Activated naive CD4-positive, alpha-beta T cell treated with Interleukin-2 at 50 U/mL for 16 hours (primary cell): ENCODE measurements at places on chromosomes 3 and 15.

DNA sequence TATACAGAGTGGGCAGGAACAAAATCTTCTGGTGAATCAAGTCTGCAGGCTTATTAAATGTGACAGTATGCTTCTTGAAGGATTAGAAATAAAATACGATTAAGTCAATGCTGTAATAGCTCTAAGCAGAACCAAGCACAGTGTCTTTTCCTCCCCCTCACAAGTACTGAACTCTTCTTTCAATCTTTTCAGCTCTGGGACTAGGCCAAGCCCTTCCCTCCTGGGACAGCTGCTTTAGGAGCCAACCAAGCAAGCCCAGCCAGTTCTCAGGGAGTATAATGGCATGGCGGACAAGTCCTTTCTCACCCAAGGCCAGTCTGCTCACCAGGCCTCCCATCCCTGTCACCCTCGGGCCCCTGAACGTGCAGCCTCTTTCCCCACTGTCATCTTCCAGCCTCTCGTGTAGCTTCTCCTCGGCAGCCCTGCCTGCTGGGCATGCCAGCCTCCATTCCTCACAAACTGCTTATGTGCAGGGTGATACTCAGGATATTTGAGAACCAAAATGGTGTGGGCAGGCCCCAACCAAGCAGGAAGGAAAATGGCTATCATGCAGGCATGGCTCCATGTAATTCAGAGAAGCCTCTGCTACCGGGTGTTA, 8.4 kb upstream of the PPP1R2 start:
- DNase-seq: no peak

- DNase-seq: no peak
These were observed 8.5 kb upstream of the PIAS1 start for GRCh38 chr15:68045289-68046265.

DNA sequence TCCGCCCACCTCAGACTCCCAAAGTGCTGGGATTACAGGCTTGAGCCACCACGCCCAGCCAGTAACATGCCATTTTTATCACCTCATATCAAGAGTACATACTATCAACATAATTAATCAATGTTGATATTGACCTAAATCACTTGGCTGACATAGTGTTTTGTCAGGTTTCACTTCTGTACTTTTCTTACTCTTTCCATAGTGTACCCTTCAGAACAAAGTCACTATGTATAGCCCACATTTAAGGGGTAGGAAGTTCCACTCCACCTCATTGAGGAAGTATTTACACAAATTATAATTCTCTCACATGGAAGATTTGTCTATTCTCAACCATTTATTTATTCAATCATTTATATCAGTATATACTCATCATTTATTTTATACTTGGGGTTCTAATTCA, 145.2 kb downstream of the STAG1 start:
- no peak for DNase-seq

GRCh38 chr3:1787094-1787493, 311.6 kb upstream of the CNTN4 start:
- DNase-seq: no peak

GRCh38 chr3:71524672-71525071, 58.9 kb downstream of the FOXP1 start:
- DNase-seq: no peak

- DNase-seq: no peak
These were observed 48.3 kb upstream of the ACP3 start for GRCh38 chr3:132268956-132269355.

DNA sequence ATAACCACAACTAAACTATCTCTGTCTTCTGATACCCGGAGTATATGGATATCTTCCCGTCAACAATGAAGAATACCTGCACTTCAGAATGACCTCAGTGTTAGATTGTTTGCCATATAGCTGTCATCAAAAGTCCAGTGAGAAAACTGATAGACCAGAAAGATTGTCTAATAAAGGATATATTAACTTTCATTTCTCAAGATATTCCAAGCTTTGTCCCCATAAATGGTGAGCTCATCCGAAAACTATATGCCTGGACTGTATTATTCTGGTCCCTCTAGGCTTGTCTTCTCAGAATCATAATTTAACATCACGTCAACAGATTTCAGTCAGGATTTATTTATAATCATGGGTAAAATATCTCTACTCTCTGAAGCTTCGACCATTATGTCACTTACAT, 100.5 kb downstream of the ATP8B4 start:
- no peak for DNase-seq

DNA sequence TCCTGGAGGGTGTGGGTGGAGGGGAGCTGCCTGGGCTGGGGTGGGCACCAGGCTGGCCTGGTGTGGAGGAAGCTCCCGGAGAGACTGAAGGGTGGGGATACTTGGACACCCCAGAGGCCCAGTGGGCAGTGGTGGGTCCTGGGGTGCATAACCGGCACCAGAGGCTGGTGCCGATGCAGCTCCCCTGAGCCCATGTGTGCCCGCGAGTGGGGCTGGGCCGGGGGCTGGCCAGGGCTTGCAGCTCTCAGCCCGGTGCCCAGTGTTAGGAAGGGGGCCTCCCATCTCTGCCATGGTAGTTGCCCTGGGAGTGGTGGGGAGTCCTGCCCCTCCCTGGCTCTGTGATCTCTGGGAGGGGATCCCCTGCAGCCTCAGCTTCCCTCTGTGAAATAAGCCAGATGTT, 9.3 kb downstream of the PLXNA1 start:
- DNase-seq: no peak

- peak; percentile 36 for DNase-seq
These were observed 141.9 kb upstream of the SMAD3 start for GRCh38 chr15:66923438-66923881.

GRCh38 chr3:138399766-138400165, 34.6 kb upstream of the ESYT3 start:
- no peak for DNase-seq

- no peak for DNase-seq
These were observed 628.3 kb downstream of the ROBO1 start for GRCh38 chr3:79139395-79140068.

GRCh38 chr3:142501004-142501926, 53.4 kb upstream of the XRN1 start:
- DNase-seq: no peak

- DNase-seq: no peak
These were observed 295.7 kb downstream of the UNC13C start for GRCh38 chr15:54273928-54274327.

DNA sequence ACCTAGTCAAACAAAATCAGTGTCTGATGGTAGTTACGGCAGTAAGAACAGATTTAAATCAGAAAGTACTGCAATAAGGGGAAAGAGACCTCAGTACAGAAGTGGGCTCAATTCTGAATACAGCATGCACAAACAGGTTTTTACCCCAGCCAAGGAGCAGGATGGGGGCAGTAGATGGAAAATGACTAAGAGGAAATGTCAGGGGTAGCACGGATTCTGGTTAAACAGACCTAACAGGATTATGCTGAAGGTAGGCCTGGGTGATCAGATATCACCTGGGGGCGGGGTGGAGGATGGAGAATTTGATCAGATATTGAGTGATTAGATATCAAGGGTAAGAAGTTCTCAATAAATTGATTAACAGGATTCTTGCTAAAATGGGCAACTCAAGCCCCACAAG, 19.0 kb downstream of the MESD start:
- no peak for DNase-seq

DNA sequence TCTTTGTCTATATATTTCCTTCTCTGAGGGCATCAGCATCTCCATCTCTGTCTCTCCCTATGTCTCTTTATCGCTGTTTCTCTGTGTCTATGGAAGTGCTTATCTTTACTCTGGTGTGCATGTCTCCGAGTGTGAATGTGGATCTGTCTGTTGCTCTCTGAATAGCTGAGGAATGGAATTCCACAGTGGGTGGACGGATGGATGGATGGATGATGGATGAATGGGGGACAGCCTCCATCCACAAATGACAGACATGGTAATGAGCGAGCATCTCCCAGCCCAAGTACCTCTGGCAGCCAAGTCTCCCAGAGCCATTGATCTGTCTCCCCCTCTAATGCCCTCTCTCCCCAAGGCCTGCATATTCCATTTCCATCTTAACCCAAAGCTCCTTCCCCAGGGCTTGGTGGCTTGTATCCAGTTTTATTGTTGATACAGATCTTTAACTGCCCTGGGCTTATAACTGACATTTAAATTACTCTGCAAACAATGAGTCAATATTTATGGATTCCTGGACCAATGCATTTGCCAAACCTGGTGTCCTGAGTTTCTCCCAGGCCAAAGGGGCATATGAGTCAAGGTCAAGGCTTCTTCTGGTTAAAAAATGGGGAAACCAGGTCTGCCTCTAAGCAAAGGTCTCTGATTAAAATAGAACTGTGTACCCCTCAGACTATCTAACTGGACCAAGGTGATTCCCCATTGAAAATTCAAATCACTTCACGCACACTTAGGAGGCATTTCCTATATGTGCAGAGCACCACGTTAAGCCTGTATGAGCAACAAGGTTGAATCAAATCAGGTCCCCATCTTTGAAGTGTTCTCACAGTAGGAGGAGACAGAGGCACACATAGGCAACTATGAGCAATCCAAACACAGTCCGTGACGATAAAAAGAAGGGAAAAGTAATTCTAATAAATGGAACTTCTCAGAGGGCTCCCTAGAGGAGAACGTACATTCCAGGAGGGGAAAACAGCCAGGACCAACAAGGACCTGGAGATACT, 109.9 kb downstream of the TLE3 start:
- DNase-seq: no peak

DNA sequence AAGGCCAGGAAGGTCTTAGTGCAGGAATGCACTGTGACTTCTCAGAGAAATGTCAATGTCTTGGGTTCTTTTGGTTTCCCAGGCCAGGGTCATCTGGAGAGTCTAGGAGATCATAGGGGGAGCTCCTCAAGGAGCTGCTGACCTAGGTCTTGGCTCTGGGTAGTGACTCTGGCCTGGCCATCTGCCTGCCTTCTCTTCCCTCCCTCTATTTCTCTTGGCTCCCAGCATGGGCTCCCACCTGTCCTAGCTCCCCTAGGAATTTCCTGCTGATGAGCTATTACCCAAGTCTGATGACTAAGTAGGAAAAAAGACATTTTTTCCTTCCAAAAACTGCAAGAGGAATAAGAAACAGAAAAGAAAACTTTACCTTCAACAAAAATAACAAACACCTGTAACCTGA, 57.4 kb downstream of the BSN start:
- no peak for DNase-seq

DNA sequence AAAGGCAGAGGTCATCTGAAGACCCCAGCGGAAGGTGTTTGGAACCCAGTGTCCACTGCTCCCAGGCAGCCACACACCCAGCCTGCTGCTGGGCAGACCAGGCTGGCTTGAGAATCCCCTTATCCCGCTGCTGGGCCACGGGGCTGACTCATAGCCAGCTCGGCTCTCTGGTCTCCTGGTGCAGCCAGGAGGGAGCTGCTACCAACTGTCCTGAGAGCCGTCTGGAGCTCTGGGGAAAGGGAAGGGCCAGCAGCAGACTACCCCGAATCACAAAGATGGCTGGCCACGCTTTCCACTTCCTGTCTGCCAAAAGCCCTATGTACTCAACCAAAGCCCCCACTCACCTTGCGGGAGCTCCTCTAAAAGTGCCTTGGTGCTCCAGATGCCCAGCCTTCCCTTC, 38.3 kb downstream of the WHAMM start:
- no peak for DNase-seq

DNA sequence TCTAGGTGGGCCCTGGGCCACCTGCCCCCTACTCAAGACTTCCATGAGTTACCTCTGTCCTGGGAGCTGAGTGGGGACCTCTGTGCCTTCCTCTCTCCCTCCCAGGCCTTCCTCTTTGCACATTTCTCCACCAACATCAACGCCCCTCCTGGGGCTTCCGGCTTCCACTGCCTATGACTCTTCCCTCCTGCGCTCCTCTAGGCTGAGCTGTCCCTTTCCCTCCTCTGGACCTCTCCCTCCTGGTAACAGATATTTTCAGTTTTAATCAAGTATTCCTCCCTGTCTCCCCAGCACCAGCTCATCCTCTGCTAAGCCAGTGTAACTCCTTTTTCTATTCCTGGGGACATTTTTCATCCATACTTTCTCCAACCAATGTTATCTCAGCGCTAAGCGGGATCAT, 160.4 kb downstream of the RAB11A start:
- DNase-seq: no peak

GRCh38 chr3:58661836-58662420, 4.6 kb downstream of the FAM3D start:
- no peak for DNase-seq

GRCh38 chr15:60568914-60569391, 90.0 kb upstream of the ICE2 start:
- no peak for DNase-seq

DNA sequence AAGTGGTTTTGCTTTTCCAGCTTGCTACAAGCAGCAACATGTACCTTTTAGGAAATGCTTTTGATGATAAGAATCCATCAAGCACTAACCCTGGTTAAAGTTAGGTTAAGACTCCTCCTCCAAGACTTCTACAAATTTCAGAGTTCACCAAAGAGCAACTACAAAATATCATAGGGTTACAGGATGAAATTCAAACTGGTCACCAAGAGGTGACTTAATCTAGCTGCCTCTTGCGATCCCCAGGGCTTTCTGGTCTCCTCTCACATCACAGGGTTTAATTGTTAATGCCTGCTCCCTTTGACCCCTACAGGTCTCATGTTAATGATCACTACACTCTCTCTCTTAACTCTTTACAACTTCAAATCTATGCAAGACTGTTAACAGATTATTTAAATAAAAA, 66.5 kb downstream of the DPH6 start:
- no peak for DNase-seq

- DNase-seq: no peak
These were observed 36.0 kb downstream of the SLC25A26 start for GRCh38 chr3:66256806-66257205.

GRCh38 chr15:60328852-60329443, 68.8 kb downstream of the ANXA2 start:
- peak; percentile 23 for DNase-seq

GRCh38 chr3:113873814-113874526, 35.4 kb downstream of the GRAMD1C start:
- no peak for DNase-seq

DNA sequence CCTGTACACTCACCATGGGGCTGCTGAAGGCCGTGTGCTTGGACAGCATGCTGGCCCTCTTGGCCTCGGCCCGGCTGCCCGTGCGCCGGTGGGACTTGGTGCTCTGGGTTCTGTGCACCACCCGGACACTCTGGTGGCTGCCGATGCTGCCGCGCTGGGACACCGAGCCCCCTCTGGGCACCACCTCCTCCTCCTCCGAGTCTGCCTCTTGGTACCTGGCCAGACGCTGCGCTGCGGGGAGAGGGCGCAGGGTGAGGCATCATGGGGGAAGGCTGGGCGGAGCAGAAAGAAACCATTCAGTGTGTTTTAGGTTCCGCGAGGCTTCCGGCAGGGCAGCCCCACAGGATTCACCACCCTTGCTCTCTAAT, 145.0 kb downstream of the ATP10A start:
- no peak for DNase-seq

DNA sequence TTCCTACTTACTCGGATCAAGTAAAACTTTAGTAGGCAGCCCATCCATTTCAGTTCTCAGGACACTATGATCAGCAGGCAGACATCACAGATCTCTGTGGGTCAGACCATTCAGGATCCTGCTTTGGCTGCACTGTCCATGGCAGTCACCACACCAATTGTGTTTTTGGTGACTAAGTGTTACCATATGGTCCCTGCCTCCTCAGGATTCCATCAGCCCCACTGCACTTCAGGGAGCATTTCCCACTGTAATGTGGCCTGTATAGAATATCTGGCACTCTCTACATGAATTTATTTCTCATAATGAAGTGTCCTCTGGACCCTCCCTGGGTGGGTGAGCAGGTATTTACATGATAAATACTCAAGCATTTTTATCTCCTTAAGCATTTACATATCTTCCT, 41.3 kb downstream of the ZNF445 start:
- no peak for DNase-seq

- no peak for DNase-seq
These were observed 211.1 kb downstream of the SLC9A9 start for GRCh38 chr3:143637133-143637532.
